Regular cardiac myocyte (primary cell): ENCODE measurements at places on chromosomes 6 and 20. TPM values are rescaled to one million over a fixed set of nuclear protein-coding genes. Genes with fewer than 3 reads are reported as not detected.

Gene FILIP1
- total RNA-seq, result 0.58 and 2.5 TPM in 2 replicates

Gene ZNF318
- 3.9 and 5.8 TPM in 2 replicates for total RNA-seq

Gene ISM1
- total RNA-seq, result not detected in 2 replicates

Gene NKAIN2
- total RNA-seq, result under 0.01 TPM in 1 of 2 replicates, not detected in the other
